ENCODE measurements at places on chromosomes 6 and 20.

GRCh38 chr6:42864602-42865001 is 14.8 kb upstream of the RPL7L1 start:
- no peak for DNase-seq

DNA sequence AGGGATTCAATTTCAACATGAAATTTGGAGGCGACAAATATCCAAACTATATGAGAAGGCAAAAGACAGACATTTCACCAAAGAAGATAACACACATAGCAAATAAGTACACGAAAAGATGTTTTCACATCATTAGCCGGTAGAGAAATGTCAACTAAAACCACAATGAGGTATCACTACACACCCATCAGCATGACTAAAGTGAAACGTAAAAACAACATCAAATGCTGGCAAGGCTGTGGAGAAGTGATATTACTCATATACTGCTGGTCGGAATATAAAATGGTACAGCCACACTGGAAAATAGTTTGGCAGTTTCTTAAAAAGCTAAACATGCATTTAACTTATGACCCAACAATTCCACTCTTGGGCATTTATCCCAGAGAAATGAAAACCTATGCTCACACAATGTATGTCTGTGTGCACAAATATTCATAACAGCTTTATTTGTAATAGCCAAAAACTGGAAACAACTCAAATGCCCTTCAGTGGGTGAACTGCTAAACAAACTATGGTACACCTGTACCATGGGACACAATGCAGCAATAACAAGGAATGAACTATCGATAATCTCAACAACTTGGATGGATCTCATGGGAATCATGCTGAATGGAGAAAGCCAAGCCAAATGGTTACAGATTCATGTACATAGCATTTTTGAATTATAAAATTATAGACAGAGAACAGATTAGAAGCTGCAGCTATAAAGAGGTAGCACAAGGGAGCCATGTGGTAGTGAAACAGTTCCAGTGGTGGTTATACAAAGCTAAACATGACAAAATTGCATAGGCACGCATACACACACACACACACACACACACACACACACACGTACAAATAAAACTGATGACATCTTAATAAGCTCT is 8.6 kb downstream of the ADAT2 start:
- DNase-seq, result peak; percentile 78

DNA sequence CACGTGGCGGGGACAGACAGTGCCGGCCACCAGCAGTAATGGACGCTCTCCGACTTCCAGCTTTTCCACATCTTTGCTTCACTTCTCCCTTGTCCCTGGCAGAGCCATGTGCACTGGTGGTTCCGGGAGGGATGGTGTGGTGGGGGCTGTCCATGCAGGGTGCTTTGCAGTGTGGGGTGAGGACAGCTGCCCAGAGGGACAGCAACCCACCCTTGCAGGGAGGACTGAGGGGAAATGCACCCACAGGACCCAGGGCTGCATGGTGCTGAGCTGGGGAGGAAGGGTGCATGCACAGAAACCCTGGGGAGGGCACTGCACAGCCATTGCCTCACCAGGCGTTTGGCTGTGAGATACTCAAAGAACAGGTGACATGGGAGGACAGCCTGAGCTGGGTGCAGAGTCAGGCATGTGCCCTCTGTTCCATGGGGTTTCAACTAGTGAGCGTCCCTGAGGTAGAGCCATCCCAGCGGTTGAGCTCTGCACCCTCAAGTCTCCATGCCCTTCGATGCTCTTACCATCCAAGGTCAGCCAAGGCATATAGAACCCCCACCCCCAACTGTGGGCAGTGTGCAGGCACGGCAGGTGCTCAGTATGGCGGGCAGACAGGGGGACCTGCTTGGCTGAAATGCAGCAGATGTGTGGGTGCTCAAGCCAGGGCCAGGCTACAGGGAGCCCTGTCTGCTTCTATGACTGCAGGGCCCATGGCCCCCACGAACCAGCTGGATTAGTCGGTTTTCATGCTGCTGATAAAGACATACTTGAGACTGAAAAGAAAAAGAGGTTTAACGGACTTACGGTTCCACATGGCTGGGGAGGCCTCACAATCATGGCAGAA is 239.7 kb downstream of the TTLL2 start:
- no peak for DNase-seq

DNA sequence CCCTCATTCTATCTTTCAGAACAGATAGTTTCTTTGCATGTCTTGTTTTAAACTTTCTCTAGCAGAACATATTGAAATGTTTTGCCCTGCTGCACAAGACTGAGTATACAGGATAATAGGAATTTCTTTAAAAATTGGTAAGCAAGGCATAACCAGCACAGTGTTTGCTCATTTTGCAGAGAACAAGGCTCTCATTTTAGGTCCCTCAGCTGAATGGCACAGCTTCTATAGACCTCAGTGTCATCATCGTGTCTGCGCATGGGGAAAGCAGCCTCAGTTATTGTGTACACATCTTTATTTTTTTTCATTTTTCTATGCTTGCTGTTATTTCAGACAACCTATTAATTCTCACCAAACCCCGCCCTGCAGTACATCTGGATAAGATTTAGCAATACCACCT is 35.7 kb downstream of the TTI1 start:
- no peak for DNase-seq

- DNase-seq, result no peak
Measured at GRCh38 chr6:161232010-161232409, 41.9 kb downstream of the AGPAT4 start.

GRCh38 chr6:145733207-145733606 is 2.1 kb downstream of the EPM2A start:
- no peak for DNase-seq

DNA sequence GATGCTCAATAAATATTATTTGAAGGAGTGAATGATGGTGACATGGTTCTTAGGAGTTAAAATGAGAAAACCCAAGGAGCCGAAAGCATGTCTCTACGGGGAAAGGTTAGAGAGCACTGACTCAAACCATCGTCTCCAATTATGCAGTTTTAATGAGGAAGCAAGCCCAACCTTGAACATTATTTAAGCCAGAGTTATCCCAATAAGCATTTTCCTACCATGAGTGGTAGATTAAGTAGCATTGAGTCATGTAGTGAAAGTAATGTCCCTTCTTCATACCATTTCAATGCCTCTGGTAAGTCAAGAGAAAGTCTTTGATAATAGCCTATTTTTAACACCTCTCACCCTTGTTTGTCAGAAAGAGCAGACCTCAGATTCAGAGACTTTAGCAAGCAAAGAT is 13.5 kb downstream of the TSHZ2 start:
- DNase-seq, result no peak

DNA sequence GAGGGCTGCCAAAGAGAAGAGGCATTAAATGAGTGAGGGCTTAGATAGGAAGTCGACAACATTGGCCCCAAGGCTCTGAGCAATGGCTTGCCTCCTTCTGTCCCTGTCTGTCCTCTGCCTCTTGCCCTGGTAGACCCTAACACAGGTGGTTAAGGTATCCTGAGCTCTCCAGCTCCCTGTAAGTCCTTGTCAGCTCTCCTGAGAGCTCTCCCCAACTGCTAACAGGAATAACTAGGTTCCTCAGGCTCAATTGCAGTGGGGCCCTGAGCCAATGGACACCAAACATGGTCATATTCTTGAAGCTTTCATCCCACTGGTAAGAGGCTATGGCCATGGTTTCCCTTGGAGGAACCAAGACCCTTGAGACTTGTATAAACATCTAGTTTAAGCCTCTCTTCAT is 5.0 kb upstream of the CPNE1 start:
- DNase-seq, result no peak

DNA sequence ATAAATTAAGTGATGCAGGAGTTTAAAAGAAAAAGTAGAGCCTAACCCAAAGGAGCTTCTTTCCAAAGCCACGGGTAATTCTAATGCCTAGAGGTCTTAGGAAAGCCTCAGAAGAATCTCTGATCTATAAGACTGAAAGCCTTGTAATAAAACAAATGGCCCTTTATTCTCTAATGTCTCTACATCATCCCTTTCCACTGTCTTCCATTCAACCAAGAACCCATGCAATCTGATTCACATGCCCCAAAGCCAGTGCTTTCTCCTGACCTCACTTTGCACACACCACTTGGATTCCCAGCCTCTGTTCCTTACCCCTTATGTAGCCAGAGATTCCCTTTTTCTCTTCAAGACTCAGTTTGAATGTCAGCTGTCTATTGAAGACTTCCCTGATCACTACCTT is 252.9 kb upstream of the NRSN1 start:
- no peak for DNase-seq

- DNase-seq, result no peak
Measured at GRCh38 chr20:40938020-40938419, 90.6 kb upstream of the TOP1 start.

DNA sequence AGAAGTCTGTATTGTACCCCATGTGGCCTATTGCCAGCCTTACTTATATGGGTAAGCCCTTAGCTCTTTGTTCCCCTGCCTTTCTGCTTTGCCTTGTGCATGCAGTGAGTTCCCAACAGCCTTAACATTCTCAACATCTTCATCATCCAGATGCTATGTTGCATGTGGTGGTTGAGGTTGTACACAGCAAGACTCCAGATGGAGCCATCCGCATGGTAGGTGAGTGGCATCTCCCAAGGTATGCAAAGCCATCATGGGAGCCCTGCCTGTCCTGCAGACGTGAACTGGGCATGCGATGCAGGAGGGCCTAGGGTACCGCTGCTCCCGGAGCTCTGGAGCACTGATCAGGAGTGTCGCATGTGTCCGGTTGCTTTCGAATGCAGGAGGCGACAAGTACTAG is 16.1 kb downstream of the CEP43 start:
- DNase-seq, result no peak

DNA sequence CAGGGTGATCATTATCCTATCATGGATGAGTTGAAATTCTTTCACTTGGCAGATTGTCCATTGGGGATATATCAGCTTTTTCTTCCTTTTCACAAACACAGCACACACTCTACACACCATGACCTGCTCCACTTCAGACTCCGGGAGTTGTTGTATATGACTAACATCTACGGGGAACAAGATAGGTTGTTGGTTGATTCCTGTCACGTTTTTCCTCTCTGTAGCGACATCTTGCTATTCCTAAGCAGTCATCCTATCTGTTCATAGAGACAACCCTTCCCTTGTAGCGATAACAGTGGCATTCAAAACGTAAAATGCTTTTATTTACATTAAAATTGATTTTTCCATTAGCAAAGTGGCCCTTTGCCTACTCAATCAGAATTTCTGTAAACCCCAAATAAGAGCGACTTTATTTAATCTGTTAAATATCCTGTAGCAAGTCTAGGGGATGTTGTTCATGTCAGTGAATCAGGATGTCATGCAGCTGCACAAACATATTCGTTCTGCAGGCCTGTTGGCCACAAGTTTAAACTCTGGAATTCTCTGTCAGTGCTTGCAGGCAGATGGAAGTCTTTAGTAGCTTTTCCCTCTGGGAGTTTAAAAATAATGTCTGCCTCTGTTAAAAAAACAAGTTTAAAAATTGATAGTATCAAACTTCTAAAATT is 23.1 kb downstream of the PHACTR2 start:
- DNase-seq, result no peak

GRCh38 chr6:169894377-169894960 is 143.0 kb downstream of the ERMARD start:
- DNase-seq, result no peak
